HAP-1 (cell line): ENCODE measurements at places on chromosomes 3 and 15.

DNA sequence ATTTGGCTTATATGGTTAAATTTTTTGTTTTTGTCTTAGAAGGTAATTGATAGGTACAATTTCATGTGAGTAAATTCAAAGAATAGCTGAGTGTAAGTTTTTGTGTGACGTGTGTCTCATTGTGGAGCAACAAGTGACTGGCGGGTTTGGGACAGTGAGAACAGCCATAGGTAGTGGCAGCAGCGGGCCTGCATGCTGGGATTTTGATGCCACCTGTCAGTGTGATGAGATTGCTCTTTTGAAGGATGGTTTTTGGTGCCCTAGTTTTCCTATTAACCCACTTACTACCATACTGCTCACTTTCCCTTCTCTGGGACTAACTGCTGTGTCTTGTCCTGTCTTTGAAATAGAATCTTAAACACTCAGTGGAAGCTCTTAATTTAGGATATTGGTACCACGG, 522.6 kb downstream of the NAALADL2 start:
- DNase-seq = no peak

GRCh38 chr15:74517096-74517495, 23.9 kb upstream of the ARID3B start:
- DNase-seq = no peak

DNA sequence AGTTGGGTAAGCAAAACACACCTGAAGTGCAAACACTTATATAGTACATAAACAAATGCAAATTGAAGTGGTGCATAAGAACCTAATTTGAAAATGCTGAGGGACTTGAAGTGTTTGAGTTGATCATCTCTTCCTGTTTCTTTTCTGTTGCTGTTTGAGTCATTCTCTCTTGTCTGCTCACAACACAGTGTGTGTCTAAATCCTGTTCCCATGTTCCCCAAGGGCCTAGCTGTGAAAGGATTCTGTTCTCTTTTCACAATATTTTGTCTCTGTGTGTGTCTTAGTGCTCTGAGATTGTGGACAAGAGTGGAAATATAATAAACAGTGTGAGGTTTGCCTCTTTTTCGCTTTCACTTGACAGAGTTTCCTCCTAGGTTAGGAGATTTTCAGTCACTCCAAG, 6.1 kb downstream of the CD96 start:
- no peak for DNase-seq

DNA sequence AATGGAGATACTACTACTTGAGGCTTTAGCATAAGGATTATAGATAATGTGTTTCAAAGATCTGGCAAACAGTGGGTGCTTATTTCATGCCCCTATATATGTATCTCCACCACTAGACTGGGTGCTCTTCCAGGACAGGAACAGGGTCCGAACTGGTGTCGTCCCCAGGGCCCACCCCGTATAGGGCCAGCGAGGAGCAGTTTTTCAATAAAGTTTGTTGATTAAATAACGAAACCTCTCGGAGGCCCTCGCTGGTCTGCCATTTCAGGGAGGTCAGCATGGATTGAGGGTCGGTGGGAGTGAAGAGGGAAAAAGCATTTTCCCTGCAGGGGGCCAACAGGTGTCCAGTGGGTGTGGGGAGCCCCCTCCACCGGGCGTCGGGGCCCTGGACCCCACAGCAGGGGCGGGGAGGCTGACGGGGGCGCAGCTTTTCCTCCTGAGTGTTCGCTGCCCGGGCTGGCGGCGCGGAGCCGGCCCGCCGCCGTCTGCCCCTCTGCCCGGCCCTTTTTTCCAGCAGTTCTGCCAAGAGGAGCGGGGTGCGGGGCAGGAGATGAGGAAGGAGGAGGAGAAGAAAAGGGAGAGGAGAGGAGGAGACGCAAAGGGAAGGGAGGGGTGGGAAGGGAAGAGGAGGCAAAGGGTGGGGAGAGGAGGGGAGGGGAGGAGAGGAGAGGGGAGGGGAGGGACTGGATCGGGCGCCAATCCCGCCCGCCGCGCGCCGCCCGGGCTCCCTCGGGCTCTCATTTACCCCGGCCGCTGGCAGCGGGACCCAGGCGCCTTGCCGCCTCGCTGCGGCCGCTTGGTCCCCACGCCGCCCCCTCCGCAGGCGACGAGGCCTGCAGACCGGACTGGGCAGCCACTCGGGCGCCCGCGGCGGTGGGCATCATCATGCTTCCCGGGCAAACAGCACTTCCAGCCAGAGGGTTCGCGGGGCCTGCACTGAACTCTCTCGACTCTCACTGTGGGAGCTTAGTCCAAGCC, 66.3 kb downstream of the ISG20 start:
- peak; percentile 65 for DNase-seq

GRCh38 chr15:67124911-67125588, 59.6 kb downstream of the SMAD3 start:
- no peak for DNase-seq

DNA sequence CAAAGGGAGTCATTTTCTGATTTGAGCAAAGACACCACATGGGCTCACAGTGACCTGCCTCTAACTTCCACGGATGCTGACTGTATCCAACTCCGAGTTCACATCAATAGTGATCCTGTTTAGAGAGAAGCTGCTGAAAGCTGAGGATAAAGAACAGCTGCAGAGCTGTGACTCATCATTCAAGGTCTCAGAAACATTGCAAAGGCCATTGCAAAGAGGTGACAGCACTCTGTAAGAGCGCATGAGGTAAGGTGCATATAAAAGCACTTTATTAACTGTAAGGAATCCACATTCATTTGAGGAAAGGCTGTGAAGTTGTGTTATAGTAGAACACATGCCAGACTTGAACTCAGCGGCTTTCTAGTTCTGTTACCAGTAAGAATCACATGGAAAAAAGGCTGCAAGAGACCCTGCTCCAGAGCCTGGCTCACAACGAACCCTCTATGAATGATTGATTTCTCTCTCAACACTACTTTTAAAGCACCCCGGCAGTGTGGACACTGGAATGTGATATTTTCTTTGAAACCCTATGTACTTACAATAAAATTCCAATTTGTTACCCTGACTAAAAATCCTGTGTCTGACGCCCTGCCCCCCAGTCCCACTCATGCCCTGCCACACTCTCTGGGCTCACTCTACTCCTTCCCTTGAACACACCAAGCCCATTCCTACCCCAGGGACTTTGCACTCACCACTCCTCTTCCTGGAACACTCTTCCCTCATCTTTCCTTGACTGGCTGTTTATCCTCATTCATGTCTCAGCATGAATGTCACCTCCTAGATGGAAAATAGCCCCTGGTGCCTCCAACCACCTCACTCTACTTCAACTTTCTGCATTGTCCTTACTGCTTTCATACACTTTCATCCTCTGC, 111.2 kb downstream of the LSM3 start:
- DNase-seq = no peak

GRCh38 chr3:194220901-194221326, 85.0 kb downstream of the HES1 start:
- DNase-seq = no peak

DNA sequence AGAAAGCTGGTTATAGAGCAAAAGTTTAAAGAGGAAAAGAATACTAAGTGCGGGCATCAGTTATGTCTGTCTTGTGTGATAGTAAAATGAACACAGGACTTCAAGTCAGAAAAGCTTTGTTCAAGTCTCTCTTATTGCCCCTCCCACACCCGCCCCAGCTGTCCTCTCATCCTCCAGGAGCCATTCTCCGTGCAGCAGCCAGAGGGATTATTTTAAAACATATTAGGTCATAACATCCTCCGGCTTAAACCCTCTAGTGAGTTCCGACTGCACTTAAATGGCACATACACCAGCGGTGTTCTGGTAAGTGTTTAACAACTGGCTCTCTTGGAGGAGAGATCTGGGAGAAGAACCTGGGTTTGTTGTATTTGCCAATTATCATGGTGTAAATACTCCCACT, 104.8 kb upstream of the TNFAIP8L3 start:
- no peak for DNase-seq

- no peak for DNase-seq
Measured at GRCh38 chr3:130260918-130261317, 84.6 kb upstream of the COL6A5 start.

DNA sequence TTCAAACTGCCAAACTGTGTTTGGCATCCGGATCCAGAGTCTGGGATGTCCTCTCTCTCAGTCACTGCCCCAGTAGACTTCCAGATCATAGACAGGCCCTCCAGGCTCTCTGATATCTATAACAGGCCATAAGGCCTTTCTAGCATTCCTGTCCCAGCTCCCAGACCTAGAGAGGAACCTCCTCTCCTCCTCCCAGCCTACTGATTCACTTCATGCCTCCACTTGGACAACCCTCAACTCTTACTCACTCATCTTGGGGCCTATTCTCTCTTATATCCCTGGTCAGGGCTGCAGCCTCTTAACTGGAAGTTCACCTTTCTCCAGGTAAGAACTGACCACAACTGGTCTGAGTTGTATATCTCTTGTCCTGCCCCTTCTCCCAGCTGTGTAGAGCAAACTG, 253.7 kb upstream of the TRIM42 start:
- DNase-seq = no peak

GRCh38 chr15:33242669-33243191, 48.2 kb upstream of the FMN1 start:
- no peak for DNase-seq

DNA sequence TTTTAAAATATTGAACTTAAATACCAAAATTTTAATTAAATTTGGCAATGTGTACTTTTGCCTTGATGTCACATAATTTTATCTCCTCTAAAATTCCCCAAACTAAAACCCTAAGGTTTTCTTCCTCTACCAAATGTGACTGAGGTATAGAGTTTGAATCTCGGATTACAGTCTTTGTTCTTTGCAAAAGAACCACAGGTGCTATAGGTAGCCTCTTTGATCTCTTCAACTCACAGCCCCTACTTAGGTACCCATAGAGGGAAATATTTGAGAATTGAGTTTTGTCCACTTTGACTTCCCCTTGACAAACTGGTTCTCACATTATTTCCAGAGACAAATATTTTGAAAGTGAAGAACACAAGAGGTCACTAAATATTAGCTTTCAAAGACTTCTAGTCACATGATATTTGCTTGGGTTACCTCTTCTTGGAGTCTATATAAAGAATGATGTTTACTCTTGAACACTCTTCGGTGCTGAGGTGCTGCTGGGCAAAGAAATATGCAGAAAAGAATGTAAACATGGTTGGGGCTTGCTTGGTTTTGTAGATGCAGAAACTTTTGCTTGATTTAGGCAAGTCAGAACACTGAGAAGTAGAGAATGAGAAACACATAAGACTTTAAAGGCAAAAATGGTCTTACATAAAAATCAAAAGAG, 120.8 kb upstream of the MCTP2 start:
- no peak for DNase-seq

GRCh38 chr15:35293353-35294130, 208.4 kb upstream of the NANOGP8 start:
- DNase-seq = peak; percentile 7

GRCh38 chr3:8644748-8645390, at the start of gene SSUH2:
SSUH2 (minus strand) TSS chr3:8644798; CDS start chr3:8644758, 40 bp downstream.
- DNase-seq = no peak

DNA sequence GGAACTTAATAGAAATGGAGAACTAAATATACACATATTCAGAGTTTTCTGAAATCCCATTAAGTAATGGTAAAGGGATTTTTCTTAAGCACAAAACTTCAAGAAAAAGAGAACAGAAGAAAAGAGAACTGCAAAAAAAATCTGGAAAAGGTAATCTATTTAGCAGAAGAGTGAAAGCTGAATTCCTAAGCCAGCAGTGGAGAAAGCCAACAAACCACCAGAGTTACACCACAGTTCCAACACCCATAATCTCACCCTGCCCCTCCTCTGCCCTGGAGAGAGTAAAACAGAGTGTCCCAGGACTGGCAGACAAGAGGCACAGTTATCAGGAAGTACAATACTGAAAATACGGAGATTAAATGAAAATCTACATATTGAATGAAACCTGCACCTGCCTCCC, 29.4 kb downstream of the TP53BP1 start:
- no peak for DNase-seq

GRCh38 chr15:40407330-40407990, 1.9 kb downstream of the IVD start:
- no peak for DNase-seq

DNA sequence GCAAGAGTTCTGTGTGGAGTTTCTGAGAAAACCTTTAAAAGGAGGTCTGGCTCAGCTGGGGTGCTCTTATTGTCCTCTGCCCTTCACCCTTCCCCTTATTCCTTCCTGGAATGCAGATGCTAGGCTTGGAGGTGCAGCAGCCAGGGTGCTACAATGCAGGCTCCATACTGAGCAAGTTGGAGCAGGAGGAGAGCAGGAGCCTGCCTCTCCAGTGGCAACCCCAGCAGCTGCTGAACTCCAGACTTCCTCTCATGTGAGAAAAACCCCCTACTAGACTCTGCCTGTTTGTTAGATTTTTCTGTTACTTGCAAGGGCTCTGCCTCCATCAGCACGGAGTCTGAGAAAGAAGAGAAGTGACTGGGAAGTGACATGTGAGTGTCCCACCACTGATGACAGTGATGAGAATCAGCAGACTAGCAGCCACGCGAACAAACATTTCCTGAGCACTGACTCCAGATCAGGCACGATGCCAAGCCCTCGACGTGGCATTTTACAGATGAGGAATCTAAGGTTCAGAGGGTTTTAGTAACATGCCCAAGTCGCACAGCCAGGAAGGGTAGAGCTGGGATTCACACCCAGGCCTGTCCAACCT, 16.1 kb upstream of the RARRES1 start:
- no peak for DNase-seq

- DNase-seq = peak; percentile 27
Measured at GRCh38 chr3:182524711-182525401, 268.4 kb upstream of the ATP11B start.

GRCh38 chr3:63864008-63864964, 619 bp downstream of the ATXN7 start:
- no peak for DNase-seq

GRCh38 chr3:46947981-46948791, 28.4 kb downstream of the CCDC12 start:
- no peak for DNase-seq

- DNase-seq = no peak
Measured at GRCh38 chr3:5563537-5564277, 376.2 kb downstream of the EDEM1 start.

GRCh38 chr3:5411786-5412185, 224.3 kb downstream of the EDEM1 start:
- no peak for DNase-seq

GRCh38 chr3:134970895-134971294, 175.8 kb downstream of the EPHB1 start:
- DNase-seq = no peak

DNA sequence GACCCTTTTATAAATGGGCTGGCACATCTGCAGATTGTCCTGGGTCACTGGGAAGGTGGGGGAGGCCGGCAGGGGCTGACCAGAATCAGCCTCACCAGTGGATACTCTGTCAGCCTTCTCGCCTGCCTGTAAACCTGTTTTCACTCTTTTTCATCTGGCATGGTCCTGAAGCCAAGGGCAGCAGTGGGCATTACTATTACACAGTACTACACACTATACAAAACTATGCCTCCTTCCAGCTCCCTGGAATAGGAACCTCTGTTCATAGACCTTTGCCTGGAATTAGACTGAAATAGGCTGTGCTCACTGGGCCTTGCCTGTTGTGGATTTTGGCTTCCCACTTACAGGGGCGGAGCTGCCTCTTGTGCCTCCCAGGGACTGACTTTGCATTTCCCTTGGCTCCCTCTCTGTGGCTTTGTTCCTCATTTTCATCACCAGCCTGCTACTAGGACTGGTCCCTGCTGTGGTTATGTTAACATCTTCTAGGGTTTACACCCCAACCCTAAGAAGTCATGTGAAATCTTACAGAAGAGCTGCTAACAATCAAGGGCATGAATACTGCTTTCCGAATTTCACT, 120.7 kb downstream of the FNDC3B start:
- DNase-seq = no peak

GRCh38 chr3:41141433-41142167, 57.7 kb upstream of the CTNNB1 start:
- DNase-seq = no peak
